ENCODE measurements at places on chromosomes 6 and 20.
A peak's percentile ranks its signal among the peaks of the same experiment; 100 is the strongest.

DNA sequence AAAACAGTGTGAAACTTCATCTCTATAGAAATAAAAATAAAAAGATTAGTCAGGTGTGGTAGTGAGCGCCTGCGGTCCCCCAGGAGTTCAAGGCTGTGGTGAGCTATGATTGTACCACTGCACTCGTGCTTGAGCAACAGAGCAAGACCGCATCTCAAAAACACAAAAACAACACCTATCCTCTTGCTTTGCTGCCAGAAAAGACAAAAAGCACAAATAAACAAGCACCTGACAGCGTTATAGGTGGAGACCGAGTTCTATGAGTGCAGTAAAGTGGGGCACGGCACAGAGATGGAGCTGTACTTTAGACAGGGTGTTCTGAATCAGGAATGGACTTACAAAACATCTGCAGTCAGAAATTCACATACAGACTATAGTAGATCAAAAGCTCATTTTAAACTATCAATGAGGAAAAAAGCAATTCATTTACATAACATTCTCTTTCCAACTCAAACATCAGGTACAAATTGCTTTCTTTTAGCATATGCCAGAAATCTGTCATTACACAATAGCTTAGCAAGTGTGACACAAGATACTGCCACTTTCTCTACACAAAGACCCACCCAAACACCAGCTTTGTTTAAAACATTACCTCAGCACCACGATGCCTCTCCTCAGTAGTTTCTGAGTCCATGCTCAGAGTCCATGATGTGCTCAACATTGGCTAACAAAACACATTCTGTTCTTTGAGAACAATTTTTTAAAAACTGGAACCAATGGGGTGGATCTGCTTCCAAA is 10.1 kb downstream of the EZR start:
- no peak for DNase-seq

GRCh38 chr6:26388014-26388413 is 5.1 kb downstream of the BTN2A2 start:
- no peak for DNase-seq

- DNase-seq, result no peak
Observed at GRCh38 chr20:32544893-32545840, 40.0 kb downstream of the NOL4L start.

- peak; percentile 50 for DNase-seq
Observed at GRCh38 chr6:106997392-106998158, 23.0 kb upstream of the CD24 start.

DNA sequence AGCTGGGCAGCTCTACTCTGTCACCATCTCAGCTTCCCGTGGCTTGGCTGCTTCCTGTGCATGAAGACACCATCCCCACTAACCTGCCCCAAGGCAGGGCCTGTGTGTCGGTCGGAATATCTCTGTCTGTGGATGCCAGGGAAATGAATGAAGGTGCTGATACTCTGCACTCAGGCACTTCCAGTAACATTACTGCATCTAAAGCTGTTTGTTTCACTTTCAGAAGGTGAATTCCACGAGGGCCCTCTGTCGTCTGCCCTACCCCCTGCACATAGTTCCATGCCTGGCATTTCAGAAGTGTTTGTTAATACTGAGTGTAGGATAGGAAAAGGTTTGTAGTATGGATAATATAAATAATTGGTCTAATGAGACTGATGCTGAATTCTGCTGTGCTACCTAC is 114.7 kb upstream of the GMDS start:
- no peak for DNase-seq

- DNase-seq, result no peak
Observed at GRCh38 chr6:12516070-12516469, 200.5 kb upstream of the PHACTR1 start.

- no peak for DNase-seq
Observed at GRCh38 chr6:53931086-53931485, 136.3 kb downstream of the LRRC1 start.

DNA sequence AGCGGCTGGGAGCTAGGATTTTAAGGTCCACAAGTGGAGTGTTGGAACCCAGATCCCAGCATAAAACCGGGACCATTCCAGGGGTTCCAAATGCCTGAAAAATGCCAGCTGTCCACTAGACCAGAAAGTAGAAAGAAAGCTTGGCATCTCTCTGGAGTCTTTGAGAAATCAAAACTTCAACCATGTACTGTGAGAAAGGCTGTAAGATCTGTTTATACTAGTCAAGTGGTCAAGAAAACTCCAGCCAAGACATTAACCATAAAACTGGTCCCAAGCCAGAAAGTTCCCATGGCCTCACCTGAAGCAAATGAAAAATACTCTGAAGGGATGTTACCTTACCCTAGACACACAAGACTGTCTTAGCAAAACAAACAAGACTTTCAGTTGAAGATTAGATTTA is 112.6 kb downstream of the DCDC2 start:
- no peak for DNase-seq

DNA sequence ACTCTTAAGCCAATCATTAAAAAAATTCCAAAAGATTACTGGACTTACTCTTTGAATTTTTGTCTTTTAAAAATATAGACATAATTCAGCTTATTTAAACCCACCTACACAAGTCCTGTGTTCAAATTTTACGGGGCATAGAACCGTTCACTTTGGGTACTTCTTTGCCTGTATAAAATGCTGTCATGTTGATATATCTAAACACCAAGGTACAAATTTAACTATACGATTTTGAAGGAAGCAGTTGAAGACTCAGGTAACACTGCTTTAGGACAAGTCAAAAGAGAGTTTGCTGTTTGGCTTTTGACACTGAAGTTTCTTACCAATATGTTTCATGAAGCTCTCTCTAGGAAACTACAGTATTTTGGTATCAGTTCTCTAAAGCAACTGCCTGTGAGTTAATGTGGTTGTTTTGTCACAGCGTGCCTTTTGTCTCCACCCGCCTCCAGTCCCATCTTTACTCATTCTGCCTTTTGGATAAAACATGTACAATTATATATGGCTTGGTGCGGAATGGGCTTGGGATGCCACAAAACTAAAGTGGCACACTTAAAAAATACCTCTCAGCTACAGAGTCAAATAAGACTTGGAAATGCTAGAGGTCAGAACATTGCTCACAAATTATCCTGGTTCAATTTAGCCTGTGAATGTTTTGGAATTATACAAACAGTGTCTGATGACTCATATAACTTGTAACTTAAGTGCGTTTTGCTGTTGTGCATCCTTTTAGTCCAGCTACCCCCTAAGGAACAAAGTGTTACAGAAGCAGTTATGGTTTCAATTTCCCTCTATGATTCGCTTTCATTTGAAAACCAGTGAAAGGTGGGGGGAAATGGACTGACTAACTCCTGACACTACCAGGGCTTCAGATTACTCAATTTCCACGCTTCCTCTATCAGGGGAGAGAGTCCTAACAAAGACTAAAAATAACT is 38.7 kb downstream of the RGS17 start:
- DNase-seq, result no peak

- DNase-seq, result no peak
Observed at GRCh38 chr6:158507174-158507573, 52.7 kb upstream of the TMEM181 start.

DNA sequence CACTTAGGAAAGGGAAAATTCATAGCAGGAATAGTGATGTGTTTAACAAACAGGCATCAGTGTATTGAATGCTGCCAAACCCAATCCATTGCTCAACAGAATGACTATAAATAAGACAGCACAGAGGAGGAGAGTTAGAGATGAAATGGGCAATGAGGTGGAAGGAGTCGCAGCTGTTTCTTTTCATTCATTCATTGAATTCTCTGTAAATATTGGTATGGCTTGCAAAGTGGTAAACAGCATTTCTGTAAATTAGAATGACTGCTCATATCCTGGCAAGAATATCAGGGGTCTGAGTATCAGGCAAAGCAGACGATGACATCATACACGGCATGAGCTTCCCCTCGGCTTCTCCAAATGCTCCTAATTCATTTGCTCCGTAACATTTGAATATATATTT is 703.6 kb upstream of the SLC35B3 start:
- DNase-seq, result no peak

GRCh38 chr6:118372413-118372812 is 175.7 kb upstream of the PLN start:
- DNase-seq, result no peak

DNA sequence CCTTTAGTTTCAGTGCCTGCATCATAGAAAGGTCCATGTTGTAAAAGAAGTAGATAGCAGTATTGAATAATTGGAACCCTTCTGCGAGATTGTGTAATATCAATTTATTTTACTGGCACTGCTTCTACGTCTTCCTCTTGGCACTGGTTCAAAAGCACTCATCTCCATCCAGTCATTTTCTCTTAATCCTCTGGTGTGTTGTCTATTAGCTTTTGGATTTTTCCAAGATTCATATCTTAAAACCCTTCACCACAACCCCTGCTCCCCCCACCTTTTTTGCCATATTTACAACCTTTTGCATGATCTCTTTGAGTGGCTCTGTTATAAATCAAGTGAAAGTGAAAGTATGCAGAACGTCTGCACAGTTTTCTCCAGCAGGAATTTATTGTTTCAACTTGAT is 76.6 kb upstream of the HSF2 start:
- no peak for DNase-seq

DNA sequence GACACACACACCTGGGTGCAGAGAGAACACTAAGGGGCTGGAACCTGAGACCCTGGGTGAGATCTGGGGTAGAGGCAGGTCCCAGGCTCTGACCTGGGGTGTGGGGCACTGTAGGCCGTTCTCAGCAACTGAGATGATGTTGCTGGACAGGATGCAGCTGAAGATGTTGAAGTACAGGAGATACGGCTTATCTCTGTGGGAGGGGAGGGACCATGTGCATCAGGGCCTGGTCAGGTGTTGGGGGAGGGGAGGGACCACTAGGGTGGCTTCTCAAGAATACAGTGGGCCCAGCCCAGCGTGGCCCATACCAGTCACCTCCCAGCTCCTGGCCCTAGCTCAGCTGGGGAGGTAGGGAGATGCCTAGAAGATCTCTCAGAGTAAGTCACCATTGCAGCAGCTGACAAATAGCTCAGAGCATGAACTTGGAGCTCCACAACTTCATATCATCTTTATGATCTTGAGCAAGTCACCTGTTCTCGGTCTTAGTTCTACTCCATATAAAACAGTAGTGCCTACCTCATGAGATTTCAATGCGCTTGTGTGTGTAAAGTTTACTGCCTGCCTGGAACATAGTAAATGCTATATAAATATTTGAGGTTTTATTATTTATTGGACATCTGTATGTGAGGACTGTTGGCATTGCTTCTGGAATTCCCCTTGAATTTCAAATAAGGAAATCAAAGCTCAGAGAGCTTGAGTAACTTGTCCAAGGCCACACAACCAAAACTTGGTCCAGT is 3.8 kb downstream of the SLC44A4 start:
- no peak for DNase-seq

- no peak for DNase-seq
Observed at GRCh38 chr20:10336959-10337729, 96.9 kb downstream of the MKKS start.

DNA sequence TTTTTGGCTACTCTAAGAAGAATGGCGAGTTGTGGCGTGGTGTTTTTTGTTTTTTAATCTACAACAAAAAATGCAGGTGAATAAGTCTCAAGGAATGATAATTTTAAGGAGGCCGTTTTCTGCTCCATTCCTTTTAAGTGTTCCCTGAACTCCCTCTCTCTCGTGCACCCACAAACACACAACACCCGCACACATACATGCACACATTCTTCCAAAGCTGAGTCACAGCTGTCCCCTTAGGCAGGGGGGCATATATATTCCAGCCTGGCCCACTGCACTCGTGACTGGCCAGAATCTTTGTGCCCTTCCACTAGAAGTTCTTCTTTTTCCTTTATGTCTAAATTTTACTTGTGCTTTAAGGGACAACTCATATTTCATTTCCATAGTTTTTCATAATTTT is 405.7 kb downstream of the LMBRD1 start:
- DNase-seq, result no peak

GRCh38 chr6:167543602-167544497 is 219.0 kb downstream of the TTLL2 start:
- DNase-seq, result no peak

DNA sequence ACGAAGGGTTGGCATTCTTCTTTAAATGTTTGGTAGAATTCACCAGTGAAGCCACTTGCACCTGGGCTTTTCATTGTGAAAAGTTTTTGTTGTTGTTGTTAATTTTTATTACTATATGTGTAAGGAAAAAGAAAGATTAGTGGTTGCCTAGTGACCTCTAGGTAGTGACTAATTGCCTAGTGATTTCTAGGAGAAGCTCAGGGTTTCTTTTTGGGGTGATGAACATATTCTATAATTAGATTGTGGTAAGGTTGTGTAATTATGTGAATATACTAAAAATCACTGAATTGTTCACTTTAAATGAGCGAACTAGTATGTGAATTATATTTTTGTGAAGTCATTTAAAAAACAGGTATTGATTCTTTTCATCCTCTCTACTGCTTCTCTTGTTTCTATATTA is 123.8 kb upstream of the TMEM170B start:
- DNase-seq, result no peak

DNA sequence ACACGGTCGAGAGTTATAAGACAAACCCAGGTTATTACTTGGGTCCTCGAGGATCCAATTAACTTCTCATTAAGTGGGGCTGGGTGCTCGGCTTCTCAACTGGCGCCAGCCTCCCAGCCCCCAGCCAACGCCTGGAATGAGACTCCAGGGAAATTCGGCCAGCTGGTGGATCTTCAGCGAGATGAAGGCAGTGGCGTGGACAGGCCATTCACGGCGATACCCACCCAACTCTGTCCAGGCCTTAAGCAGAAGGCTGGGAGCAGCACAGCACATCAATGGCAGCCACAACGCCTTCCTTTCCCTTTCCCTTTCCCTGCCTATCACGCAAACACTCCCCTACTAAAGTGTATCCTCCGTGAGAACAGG is 868 bp downstream of the METTL24 start:
- no peak for DNase-seq

GRCh38 chr6:133591275-133591674 is 297.6 kb upstream of the TCF21 start:
- DNase-seq, result no peak

- no peak for DNase-seq
Observed at GRCh38 chr6:125363039-125363823, 61.5 kb upstream of the HDDC2 start.

GRCh38 chr20:33005132-33005566 is 916 bp upstream of the SUN5 start:
- DNase-seq, result no peak

- DNase-seq, result no peak
Observed at GRCh38 chr6:138518054-138518453, 18.8 kb upstream of the NHSL1 start.

GRCh38 chr6:118735320-118735719 is 83.9 kb upstream of the CEP85L start:
- DNase-seq, result no peak

- DNase-seq, result no peak
Observed at GRCh38 chr6:107314531-107314939, 144.8 kb downstream of the PDSS2 start.

GRCh38 chr6:37858363-37858762 is 38.8 kb downstream of the ZFAND3 start:
- no peak for DNase-seq

DNA sequence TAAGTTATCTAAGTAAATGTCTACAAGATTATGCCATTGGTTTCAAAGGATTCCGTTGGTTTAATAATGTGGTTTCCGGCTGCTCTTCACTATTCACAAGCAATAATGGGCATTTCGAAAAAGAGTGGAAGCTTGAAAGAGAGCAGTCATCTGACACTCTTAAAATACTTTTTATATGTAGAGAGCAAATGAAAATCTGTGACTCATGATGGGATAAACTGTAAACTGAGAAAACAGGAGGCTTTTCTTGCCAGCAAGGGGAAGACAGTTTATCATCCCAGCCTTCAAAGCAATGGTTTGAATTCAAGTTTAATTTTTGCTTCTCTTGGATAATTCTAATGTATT is 145.7 kb downstream of the KHDC1L start:
- DNase-seq, result no peak

GRCh38 chr20:22584522-22584921 is at the start of gene FOXA2:
TSS of gene FOXA2 (minus strand) at chr20:22584572. CDS start at chr20:22584278, 294 bp downstream.
- DNase-seq, result no peak
